ENCODE measurements at places on chromosomes 4 and X.

DNA sequence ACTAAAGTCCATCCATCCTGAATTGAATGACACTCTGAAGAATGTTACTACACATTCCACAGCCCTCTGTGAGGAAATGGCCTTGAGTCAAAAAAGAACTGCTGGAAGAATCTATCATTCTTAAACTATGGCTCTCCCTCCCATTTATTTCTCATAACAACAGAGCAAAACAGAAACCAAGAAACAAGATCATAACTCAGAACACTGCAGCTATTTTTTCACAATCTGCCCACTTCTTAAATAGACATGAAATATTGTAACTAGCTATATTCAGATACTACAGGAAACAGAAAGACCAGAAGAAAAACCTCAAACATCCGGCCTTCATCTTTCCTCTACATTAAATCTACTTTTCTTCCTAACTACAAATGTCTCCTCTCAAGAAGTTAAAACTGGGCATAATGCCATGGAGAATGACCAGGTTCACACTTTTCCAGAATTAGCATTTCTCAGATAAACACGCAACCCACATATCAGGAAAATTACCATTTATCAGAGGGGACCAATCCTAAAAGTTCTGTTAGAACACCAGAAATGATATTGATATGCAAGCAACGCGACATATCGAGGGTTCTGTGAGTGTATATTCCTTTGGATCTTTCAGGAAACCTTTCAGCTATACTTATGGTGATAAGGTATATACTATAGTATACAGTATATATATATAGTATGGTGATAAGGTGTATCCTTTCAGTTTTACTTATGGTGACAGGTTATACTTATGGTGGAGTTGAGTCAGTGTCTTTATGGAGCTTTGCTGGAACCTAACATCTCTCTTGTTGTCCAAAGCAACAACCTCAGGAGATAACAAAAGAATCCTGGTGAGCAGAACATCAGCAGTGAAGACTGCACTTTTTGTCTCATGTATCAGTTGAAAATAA, 60.4 kb upstream of the IRF2 start:
- peak; percentile 94 for DNase-seq

GRCh38 chr4:166042510-166043055, 169.5 kb downstream of the TLL1 start:
- no peak for DNase-seq

GRCh38 chr4:125350470-125351135, 35.8 kb downstream of the FAT4 start:
- DNase-seq: no peak

DNA sequence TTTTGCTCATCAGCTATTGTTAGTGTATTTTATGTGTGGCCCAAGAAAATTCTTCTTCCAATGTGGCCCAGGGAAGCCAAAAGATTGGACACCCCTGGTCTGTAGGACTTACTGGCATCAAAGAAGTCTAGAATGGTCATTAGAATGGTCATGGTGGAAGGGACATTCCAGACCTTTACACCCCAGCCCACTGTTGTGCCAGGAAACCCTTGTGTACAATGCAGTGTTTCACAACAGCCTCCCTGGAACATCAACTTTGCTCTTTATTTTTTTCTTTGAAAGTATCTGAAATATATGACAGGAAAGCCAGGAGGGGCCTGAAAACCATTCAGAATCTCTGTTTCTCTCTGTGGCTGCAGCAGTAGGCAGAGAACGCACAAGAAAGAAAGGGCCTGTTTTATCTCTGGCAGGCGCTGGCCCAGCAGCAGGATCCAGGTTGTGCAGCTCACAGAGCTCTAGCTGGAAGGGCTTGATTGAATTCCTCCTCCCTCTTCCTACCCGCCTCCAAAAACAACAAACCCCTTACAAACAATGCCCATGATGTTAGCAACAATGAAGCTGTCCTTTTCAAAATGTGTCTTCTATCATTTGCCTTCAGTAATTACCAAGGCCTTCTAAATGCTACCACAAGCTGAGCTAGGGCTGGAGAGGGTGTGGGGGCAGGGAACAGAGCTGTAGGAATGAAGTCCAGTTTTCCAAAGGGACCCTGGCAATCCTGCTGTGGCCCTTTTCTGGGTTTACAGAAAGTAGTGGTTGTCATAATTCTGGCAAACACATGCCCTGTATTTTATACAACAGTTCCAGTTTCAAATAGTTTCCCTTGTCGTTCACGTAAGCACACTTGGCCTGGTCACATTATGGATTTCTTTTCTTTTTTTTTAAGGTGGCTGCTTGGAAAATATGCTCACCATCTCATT, 32.3 kb upstream of the TFDP3 start:
- no peak for DNase-seq

DNA sequence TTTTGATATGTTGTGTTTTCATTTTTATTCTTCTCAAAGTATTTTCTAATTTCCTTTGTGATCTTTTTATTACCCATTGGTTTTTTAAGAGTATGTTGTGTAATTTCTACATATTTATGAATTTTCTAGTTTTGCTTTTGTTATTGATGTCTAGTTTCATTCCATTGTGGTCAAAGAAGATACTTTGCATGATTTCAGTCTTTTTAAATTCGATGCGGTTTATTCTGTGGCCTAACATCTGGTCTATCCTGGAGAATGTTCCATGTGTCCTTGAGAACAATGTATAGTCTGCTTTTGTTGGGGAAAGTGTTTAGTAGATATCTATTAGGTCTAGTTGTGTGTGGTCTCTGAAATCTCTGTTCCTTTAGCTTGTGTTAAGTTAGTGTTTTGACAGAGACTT, 46.2 kb downstream of the PPEF1 start:
- no peak for DNase-seq

DNA sequence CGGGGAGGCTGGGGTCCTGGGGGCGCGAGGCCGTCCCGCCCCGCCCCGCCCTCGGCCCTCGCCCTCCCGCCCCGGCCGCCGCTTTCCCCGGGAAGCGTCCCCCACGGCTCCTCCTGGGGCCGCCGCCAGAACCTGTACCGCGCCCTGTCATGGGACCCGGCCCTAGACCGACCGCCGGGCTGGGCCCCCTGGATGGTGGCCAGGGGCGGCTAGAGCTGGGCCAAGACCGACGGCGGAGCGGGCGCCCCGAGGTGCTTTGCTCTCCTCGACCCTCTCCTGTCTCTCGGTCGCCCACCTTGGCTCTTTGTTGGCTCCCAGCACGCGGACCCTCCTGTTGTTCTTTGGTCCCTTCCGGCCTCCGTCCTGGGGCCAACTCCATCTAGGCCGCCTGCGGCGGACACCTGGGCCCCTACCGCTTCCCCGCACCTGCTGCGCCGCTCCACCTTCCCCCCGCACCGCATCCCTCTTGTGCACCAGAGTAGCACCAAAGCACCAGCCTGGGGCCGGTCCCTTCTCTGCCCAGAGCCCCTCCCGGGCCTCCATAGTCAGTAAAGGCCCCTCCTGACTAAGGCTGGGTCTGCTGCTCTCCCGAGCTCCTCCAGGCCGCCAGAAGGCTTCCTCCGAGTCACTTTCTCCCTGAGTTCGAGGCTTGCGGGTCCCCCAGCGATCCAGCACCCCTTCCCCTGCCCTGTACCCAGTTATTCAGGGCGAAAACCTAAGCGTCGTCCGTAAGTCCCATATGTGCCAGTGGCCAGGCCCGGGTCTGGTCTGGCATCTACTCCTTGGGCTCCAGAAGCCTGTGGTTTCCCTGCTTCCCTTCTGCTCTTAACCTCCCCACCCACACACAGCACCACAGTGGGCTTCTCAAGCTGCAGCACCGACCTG, 587 bp downstream of the TACC3 start:
- no peak for DNase-seq

DNA sequence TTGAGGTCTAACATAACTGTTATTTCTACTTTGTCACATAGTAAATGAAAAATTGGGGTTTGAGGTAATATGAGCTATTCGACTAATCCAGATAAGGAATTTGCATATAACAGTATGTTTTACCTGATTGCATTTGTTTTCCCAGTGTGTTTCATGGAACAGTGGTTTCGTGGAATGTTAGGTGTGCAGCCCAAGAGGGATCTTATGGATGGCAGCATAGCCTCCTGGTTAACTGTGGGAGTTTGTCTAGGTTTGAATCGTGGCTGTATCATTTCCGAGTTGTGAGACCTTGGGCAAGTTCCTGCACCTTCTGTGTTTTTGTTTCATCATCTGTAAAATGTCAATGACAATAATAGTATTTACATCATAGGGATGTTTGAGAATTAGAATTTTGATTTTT, 7.9 kb downstream of the BMPR1B start:
- no peak for DNase-seq

- DNase-seq: no peak
Measured at GRCh38 chr4:2085496-2085901, 26.4 kb downstream of the NAT8L start.

DNA sequence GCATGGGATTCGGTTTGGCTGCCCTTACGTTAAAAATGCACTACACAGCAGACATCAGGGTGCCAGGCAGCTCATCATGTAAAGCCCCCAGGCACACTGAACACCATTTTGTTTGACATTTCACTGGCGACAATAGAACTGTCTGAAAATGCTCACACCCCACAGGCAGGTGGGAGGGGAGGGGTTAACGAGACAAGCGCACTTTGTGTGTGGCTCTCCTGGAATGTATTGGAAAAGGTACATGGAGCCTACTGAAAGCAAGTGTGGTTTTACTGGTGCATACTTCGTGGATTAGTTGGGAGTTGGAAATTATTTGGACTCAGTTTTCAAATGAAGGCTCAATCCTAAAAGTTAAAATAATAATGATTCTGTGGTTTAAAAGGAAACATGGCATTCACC, 31.6 kb upstream of the PPARGC1A start:
- no peak for DNase-seq

DNA sequence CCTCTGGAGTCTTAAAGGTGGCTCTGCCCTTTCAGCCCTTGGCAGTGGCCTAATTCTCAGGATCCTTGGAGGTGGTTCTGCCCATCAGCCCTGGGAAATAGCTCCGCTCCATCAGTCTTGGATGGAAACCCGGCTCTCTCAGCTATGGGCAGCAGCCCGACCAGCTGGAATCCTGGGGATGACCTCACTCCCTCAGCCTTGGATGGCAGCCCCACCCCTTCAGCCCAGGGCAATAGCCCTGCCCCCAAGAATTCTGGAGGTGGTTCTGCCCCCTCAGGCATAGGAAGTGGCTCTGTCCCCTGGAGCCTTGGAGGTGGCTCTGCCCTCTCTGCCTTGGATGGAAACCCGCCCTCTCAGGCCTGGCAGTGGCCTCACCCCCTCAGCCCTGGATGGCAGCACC, 127.7 kb downstream of the RBMX2 start:
- no peak for DNase-seq

DNA sequence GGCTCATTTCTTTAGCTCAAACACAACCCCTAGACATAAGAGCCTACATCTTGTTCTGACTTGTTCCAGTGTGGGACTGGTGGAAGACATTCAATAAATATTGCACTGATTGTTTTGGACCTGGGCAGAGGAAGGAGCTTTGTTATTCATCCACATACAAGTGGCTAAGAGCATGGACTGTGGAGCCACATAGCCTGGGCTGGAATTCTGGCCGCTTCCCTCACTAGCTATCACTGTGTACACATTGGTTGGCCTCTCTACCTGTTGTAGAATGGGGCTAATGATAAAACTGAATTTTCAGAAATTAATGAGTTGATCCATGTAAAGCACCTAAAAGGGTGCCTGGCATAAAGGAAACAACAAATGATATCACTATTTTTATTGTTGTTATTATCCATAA, 80.0 kb downstream of the ZNF674 start:
- no peak for DNase-seq

GRCh38 chr4:47686294-47686872, 151.5 kb downstream of the CORIN start:
- peak; percentile 39 for DNase-seq

GRCh38 chr4:42348247-42348646, 49.0 kb upstream of the SHISA3 start:
- no peak for DNase-seq

DNA sequence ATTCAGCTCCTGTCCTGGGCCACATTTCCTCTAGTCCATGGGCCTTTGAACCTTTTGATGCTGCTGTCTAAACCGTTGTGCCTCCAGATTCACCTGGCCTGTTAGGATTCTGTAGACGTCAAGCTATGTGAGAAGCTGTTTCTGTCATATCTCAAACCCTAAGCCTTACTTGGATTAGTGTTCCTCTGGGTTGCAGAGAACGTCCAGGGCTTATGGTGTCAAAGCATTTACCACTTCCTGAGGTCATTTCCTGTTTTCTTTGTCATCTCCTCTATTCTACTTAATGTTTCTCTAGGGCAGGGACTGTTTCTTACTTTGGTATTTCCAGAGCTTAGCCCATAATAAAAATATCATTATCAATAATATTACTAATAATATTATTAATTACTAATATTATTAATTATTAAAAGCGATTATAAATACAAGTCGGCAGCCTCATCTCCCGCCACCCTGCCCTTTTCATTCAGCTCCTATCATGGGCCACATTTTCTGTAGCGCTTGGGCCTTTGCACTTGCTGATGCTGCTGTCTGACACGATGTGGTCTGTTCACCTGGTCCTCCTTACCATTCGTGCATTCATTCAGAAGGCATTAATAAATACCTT, 19.1 kb downstream of the PRIMPOL start:
- DNase-seq: no peak

- peak; percentile 87 for DNase-seq
Measured at GRCh38 chr4:67725132-67725531, 24.2 kb upstream of the UBA6 start.

DNA sequence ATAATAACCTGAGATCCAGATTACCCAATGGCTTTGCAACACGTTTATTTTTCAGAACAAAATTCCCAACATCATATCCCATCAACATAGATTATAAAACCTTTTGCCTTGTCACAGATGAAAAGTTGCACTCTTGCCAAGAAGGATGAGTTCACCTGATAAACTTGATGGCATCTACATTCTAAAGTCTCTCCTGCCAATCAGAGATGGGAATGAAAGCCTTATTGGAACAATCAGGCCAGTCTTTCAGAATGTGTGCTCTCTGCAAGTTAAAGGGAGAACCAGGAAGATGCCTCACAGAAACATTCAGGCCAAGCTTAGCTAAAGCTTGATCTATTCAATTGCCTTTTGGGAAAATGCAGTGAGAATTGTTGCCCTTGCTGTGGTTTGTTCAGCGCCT, 1.3 kb downstream of the LPAR4 start:
- no peak for DNase-seq

Data from foreskin melanocyte (primary cell).